ENCODE measurements at places on chromosomes 12 and 14.
A peak's percentile ranks its signal among the peaks of the same experiment; 100 is the strongest.

DNA sequence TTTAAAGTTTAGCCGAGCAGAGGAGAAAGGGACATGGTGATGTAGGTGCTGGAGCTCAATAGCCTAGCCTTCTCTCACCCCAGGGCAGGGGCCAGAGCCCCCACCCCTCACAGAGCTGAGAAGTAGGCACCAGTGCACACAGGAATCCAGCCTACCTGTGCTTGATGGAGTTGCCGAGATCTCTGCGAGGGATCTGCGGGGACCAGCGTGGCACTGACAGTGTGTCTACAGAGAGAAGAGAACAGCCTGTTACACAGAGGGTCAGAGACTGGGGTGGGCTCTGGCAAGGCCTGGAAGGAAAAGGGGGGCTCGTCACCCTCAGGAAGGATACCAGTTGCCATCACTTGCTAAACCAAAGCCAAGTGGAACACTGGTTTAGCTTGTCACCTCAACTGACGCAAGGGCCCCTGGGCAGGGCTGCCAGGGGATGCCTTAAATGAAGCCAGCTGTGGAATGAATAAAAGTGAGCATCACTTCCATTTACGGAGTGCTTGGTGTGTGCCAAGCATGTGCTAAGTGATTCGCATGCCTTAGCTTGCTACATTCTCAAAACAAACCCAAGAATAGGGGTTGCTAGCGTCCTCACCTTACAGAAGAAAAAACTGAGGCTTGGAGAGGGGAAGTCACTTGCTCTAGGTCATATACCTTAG is 220.8 kb upstream of the NOS1 start:
- DNase-seq: no peak

- DNase-seq: peak; percentile 76
These were observed 743 bp downstream of the PUS1 start for GRCh38 chr12:131929581-131930456.

GRCh38 chr14:54329082-54329695 is 67.6 kb upstream of the CDKN3 start:
- DNase-seq: no peak

DNA sequence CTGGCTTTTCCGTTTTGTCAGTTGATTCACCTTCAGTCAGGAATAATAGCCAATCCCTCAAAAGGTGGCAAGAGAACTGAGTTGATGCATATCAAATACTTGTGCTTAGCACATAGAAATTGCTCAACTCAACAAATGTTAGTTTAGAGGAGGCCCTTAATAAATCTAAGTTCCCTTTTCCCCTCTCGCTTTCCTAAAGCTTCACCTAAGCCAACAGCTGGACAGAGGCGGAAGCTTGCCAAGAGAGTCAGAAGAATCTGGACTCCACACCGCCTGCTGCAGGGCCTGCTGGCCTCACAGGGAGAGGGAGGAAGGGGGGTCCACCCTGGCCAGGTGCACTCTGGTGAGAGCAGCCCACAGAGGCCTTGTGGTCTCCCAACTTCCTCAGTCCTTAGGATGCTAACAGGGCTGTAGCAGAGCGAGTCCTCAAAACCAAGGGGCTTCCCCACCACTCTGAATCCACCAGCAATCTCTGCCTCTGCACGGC is 213.1 kb downstream of the CHST11 start:
- DNase-seq: no peak

GRCh38 chr12:780750-781379 is 28.5 kb downstream of the WNK1 start:
- no peak for DNase-seq

DNA sequence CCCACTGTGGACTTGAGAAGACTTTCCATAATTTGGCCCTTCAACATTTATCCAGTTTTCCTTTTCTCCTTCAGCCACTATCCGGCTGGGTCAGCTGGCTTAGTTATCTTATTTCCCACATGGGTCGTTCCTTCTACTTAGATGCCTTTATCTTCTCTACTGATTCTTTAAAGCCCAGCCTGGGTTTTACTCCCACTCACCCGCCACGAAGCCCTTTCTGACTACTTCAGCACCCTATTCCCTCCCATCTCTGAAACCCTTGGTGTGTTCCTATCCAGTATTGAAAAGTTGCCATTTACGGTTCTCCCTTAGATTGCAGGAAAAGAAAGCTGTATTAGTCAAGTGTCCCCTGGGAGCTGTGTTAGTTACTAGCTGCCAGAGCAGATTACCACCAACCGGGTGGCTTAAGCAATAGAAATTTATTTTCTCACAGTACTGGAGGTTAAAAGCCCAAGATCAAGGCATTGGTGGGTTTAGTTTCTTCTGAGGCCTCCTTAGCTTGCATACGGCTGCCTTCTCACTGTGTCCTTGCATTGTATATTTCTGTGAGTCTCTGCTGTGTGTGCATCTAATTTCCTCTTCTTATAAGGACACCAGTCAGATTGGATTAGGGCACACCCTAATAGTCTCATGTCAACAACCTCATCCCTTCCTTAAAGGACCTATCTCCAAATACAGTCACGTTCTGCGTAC is 105.5 kb downstream of the GPATCH2L start:
- DNase-seq: no peak

- no peak for DNase-seq
These were observed 882.3 kb downstream of the LRFN5 start for GRCh38 chr14:42488965-42489364.

- no peak for DNase-seq
These were observed 50.6 kb upstream of the REP15 start for GRCh38 chr12:27645671-27646070.

GRCh38 chr12:6603095-6603567 is 4.0 kb downstream of the CHD4 start:
- peak; percentile 80 for DNase-seq

DNA sequence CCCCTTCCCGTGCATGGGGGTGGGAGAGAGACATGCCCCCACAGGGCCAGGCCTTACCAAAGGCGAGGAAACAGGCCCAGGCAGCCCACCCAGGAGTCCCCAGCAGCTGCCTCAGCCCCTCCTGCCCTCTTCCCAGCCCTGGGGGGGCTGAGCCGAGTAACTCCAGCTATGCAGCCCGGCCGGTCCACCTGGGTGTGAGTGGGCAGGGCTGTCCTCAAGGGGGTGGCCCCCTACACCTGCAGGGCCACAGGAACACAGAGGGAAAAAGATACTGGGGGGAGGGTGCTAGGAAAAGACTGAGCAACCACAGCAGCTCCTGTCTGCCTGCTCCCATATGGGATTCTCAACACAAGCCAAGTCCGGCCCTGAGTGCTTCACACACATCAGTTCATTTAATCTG is 7.6 kb downstream of the FIGNL2 start:
- DNase-seq: no peak

GRCh38 chr14:101033446-101034165 is 130.1 kb upstream of the RTL1 start:
- peak; percentile 49 for DNase-seq

DNA sequence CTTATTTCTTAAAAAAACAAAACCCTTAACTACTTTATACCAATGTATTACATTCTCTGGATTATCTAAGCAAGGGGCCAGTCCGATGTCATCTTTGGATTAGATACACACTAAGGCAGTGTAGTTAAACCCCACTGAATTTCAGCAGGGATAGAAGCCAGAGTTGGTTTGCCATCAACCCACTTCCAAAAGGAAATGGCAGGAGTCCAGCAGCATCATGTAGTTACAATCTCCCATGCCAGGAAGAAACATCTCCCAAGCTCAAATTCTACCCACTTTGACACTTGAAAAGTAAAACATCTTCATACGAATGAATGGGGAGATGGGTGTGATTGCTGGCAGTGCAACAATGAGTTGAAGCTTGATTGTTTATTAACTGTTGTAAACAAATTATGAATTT is 203.5 kb upstream of the PLXNC1 start:
- no peak for DNase-seq

GRCh38 chr12:127108360-127109215 is 1158.4 kb upstream of the TMEM132C start:
- peak; percentile 72 for DNase-seq

GRCh38 chr12:20493934-20494333 is 125.6 kb downstream of the PDE3A start:
- no peak for DNase-seq

- DNase-seq: no peak
These were observed 470.9 kb upstream of the STXBP6 start for GRCh38 chr14:25520821-25521220.

DNA sequence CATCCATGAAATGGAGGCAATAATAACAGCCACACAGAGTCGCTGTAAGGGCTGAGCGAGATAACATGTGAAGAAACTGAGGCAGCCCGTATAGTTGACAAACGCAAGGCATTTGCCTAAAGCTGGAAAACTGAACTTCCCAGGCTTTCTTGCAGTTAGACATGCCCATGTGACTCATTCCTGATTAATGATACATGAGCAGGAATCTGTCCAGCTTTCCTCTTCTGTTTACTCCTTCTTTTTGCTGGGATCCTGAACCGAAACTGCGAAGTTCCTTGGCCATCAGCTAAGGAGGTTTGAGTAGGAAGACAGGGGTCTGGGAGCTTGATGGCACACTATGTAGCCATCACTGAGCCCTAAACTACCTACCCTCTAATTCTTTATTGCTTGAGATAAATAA is 52.2 kb downstream of the ST8SIA1 start:
- DNase-seq: no peak

GRCh38 chr12:112178796-112179195 is 53.4 kb downstream of the TRAFD1 start:
- peak; percentile 22 for DNase-seq

GRCh38 chr14:54856152-54856551 is 46.5 kb downstream of the GCH1 start:
- DNase-seq: no peak

GRCh38 chr12:29742646-29743045 is 41.1 kb downstream of the TMTC1 start:
- no peak for DNase-seq

GRCh38 chr12:127411166-127411915 is 855.6 kb upstream of the TMEM132C start:
- no peak for DNase-seq

DNA sequence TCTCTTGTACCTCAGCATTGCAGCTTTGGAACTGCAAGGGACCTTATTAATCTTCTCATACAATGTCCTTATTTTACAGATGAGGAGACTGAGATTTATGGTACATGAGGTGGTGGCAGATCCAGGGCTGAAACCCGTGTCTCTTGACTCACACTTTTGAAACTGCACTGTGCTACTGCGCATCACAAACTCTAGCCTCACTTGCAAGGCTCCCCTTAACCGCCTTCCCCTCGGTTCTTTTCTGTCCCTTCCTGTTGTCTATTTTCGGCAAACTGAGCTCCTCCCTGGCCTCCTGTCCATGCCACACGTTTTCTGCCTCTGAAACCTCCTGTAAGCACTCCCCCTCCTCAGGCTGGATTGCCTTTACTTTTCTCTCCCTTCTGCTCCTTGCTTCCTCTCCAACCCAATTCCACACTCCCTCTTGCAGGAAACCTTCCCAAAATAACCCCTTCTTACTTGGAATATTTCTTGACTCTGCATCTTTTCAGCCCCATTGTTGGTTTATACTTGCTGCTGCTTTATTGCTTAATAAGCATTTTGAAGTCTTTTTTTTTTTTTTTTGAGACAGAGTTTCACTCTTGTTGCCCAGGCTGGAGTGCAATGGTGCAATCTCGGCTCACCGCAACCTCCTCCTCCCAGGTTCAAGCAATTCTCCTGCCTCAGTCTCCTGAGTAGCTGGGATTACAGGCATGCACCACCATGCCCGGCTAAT is 72.4 kb upstream of the CISTR start:
- no peak for DNase-seq

- DNase-seq: no peak
These were observed 364.1 kb upstream of the E2F7 start for GRCh38 chr12:77429426-77429825.

DNA sequence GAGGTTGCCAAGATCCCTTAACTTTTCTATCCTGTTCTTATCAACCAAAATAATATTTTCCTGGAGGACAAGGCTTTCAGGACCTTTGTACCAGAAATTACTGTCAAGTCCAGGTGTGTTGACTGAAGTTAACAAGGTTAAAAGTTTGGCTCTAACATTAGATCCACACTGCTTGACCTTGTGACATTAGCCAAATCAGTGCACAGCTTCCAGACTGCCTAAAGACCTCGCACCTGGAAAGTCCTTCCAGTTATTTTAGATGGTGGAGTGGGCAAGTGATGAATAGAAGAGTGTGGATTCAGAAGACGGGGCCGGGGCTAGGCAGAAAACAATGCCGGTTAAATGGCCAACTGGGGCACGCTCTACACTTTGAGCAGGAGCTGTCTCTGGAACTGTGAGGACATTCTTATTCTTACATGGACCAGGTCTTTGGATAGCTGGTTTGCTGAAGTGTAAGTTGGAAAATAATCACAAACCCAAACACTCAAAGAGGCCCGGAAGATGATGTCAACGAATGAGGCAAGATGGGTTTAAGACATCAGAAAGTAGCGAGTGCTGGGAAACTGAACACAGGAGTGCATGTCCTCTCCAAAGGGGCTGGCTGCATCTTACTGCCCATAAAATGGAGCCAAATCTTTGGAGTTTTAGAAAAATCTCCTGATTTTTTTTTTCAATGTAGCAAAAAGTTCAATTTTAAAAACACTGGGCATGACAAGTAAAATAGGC is 56.3 kb downstream of the NIN start:
- no peak for DNase-seq

- peak; percentile 65 for DNase-seq
These were observed 39.5 kb downstream of the EVL start for GRCh38 chr14:100104523-100105300.

- DNase-seq: no peak
These were observed 28.6 kb downstream of the CMKLR1 start for GRCh38 chr12:108310489-108310888.

DNA sequence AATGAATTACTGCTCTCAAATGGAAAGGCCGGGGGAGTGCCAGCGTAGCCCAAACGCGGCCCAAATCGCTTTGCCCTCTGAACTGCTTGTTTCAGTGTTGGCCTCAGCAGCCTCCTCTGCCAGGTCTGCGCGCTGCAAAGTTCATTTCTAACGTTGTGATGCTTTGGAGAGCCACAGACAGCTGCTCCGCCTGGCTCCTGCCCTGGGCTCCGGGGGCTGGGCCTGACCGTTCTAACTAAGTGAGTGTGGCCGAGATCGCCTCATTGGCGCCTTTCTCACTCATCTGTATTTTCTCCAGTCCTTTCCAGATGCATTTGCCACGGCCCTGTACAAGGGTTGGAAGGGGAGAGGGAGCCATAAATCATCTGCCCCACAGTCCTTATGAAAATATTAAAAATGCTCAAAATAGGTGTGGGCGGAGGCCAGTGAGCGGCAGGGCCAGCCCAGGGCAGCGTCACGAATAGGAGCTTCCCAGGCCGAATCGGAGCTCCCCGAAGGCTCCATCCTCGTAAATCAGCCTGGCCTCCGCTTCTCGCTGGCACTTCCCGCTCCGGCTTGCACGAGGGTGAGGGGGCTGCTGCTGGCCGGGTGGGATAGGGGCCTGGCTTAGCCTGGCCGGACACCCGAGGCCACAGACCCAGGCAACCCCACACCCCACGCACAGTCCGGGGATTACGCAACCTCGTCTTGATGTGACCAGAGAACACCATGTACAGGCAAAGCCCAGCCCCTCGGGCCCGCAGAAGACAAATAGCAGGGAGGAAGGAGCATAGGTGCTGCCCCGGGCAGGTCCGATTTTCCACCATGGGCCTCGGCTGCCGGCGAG is 196.6 kb upstream of the DIO3 start:
- DNase-seq: no peak

Measured in activated effector memory CD4-positive, alpha-beta T cell treated with anti-CD3 and anti-CD28 coated beads, Interleukin-2, amount 50 U/mL, for 16 hours (primary cell).